ENCODE measurements at places on chromosomes 1 and 21.

- DNase-seq = no peak
These were observed 119.9 kb downstream of the NOS1AP start for GRCh38 chr1:162189345-162189744.

DNA sequence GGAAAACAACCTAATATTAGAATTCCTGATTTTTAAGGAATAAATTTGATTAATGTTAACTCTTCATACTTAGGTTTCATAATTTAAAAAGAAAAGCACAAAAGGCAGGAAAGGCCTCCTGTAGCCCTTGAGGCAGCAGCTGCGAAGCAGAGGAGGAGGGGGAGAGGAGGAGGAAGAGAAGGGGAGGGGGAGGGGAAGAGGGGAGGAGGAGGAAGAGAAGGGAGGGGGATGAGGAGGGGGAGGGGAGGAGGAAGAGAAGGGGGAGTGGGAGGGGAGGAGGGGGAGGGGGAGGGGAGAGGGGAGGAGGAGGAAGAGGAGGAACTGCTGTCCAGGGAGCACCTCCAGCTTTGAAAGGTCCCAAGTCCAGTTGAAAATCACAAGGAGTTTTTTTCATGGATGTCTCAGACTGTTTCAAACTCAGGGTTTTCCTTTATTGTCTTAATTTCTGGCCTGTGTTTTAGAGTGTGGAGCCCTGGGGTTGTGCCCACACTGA, 35.1 kb upstream of the DIP2A start:
- DNase-seq = no peak

GRCh38 chr1:243982447-243983018, 68.5 kb upstream of the ZBTB18 start:
- DNase-seq = no peak

- DNase-seq = no peak
These were observed 215.9 kb upstream of the L1TD1 start for GRCh38 chr1:61978796-61979195.

DNA sequence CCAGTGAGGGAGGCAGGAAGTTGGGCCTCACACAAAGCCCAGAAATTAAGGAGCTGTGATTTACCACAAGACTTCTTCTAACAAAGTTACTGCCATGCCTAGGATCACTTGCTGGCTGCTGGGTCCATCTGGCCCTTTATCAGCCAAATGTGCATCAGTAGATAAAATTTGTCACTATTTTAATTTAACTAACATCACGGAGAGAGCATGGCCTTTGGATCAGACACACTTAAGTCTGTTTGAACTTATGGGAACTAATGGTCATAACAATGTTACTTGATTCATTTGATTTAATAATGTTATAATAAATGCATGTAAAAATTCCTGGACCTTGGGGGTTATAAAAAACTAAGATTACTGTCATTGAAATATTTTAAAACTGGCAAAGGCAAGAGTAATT, 67.2 kb upstream of the CCDC190 start:
- no peak for DNase-seq

DNA sequence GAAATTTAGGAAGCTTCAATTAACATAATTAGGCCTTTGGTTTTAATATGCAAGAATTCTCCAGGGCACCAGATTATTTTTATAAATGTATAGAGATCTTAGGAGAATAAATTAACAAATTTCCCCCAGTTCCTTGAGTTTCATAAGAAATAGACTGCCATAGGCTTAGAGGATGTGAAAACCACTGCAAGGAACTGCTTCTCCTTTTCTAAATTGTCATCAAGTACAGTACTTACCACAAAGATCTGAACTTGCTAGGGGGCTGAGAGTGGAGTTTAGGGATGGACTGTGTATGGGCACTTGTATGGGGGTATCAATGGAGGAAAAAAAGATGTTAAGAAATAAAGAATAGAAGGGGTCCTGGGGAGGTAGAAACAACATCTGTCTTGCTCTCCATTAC, 31.1 kb downstream of the LHX8 start:
- DNase-seq = no peak

GRCh38 chr1:40059338-40059959, 18.9 kb downstream of the CAP1 start:
- DNase-seq = no peak
